ENCODE measurements at places on chromosomes 12 and 14. TPM values are rescaled to one million over a fixed set of nuclear protein-coding genes. Genes with fewer than 3 reads are reported as not detected.
A peak's percentile ranks its signal among the peaks of the same experiment; 100 is the strongest.

DNA sequence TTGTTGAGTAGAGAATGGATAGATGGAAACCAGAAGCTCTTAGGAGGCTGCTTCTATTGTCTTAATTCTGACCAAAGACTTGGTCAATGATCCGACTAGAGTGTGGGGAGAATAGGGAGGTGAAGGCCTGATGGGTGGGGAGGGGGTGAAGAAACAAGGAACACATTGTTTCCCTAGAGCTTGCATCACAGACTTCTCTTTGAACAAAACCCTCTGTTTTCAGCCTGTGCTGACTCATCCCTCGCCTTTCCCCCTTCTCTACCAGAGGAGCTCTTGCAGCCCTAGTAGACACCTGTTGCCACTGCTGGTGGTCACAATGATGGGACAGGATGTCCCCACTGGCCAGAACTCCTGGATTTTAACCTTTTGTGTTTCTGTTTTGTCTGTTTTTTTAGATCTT is 46.8 kb upstream of the CISTR start:
- no peak for DNase-seq

Gene KRT83
- not detected for total RNA-seq

GRCh38 chr14:29857551-29857950 is 70.1 kb downstream of the PRKD1 start:
- DNase-seq: no peak

Gene CD69
- total RNA-seq: 1.4 TPM

Gene PLA2G1B
- not detected for total RNA-seq

Gene ENDOU
- not detected for total RNA-seq

- no peak for DNase-seq
Measured at GRCh38 chr12:65311260-65311659, 32.8 kb downstream of the MSRB3 start.

DNA sequence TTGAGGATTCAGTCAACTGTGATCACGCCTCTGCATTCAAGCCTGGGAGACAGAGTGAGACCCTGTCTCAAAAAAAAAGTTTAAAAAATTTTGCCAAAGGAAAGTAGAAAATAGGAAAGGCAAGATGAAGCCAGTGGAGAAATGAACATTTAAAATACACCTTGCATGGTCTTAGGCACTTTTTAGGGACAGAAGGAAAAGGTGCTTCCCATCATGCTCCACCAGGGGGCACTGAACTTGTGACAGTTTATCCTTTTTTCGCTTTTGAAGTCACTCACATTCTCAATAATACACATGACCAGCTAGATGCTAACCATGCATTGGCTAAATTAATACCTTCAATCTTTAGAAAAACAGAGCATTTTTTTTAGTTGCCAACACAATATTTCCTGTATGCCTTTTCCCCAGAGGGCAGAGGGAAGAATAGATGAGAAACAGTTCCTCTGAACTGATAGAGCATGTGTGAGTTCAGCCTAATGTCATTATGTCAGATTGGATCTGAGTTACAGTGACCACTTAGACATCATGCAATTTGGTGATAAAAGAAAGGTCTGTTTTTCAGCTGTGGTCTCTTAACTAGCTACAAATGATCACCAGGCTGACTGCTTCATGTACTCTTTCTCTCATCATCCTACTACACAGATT is 221.8 kb upstream of the SSTR1 start:
- DNase-seq: peak; percentile 4

DNA sequence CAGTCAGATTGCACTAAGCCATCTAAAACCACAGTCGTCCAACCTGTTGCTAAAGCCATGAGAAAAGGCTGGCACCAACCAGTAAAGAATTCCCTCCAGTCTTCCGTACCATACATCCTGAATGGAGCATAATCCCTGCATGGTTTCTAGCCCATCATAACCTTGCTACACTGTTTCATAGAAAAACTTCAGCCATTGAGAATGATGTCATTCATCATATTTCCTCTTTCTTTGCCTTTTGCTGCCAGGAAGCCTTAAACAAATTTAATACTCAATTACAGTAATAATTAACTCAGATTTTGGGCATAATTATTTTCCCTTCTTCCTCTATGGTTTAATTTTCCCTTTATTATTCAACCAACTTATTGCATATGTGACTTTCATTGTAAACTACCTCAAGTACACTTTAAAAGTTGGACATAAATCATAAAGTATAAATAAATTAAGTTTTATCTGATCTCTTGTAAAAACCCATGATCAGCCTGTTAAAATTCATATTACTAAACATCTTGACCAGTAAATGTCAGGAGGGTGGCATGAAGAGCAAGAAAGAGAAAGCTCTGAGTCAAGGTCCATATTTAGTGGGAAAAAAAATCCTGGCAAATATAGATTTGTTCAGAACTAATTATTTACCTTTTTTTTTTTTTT is 264.7 kb downstream of the ZFP36L1 start:
- no peak for DNase-seq

DNA sequence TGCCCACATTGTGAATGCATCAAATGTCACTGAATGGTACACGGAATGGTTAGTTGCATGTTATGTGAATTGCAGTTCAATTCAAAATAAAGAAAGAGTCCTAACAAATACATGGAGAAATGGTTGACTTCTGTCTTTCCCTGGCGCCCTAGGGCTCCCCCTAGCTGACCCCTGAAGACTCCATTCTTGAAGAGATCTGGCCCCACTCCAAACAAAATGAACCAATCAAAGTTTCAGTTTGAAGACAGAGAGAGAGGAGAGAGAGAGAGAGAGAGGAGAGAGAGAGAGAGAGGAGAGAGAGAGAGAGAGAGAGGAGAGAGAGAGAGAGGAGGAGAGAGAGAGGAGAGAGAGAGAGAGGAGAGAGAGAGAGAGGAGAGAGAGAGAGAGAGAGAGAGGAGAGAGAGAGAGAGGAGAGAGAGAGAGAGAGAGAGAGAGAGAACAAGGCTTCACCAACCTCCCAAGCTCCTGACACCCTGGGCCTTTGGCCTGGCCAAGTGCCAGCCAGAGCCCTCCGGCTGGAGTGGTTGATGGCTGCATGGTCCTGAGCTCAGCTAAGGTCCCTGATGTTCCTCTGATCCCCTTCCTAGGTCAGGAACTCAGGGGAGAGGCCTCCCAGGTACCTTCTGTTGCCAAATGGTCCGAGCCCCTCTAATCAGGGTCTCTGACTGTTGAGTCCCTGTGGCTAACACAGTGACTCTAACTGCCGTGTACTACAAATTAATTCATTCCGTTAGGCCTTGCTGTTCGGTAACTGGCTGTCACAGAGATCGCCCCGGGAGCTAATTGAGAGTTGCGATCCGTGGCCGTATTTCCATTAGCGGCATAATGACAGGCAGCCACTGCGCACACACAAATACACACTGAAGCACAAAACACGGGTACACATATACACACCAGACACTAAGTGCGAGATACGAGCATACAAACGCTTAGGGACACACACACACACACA is 188.8 kb downstream of the ESRRB start:
- no peak for DNase-seq

- no peak for DNase-seq
Measured at GRCh38 chr12:77569876-77570275, 260.8 kb upstream of the NAV3 start.

- DNase-seq: no peak
Measured at GRCh38 chr12:6058481-6059161, 65.8 kb downstream of the VWF start.

- no peak for DNase-seq
Measured at GRCh38 chr14:93970965-93971634, 5.3 kb downstream of the ASB2 start.

DNA sequence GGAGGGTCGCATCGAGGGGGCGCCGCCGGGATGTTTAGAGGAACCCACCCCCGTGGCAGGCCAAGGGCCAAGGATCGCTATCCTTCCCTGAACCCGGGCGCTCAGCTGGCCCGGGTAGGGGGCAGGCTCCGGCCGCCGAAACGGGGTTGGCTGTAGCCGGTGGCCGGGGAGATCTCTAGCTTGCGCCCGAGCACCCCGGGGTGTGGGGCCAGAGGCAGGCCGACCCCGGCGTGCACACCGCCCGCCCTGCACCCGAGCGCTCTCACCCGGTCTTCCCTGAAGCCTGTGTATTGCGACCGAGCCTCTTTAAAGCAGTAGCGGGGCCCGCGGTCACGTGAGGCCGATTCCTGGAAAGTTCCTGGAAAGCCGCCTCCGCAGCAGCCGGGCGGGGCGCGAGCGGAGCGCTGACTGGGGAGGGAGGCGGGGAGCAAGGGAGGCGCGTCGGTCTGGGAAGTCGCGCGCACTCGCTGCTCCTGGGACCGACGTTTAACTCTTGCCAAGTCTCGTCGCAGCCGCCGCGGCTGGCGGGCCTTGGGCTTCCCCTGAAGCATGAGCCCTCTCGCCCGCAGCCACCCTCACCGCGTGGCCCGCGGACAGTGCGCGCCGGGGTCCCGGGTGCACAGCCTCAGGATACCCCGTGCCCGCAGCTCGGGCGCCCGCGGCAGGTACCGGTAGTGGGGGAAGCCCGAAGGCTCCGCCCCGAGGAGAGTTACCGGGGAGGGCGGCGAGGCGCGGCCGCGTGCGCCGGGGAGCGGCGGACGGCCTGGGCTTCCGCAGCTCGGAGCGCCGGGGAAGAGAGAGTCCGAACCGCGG is 1.7 kb upstream of the SOCS2 start:
- DNase-seq: no peak

All from epithelial cell of proximal tubule (primary cell).